Osteocyte (in vitro differentiated cells): ENCODE measurements at places on chromosomes 11 and 22. TPM values are rescaled to one million over a fixed set of nuclear protein-coding genes. Genes with fewer than 3 reads are reported as not detected.

The TTC12 gene
- 12.6 and 13.2 TPM in 2 replicates for total RNA-seq

The MIAT gene
- 1.9 and 3.3 TPM in 2 replicates for total RNA-seq

The LRP4 gene
- total RNA-seq: 49.3 and 54.1 TPM in 2 replicates

DNA sequence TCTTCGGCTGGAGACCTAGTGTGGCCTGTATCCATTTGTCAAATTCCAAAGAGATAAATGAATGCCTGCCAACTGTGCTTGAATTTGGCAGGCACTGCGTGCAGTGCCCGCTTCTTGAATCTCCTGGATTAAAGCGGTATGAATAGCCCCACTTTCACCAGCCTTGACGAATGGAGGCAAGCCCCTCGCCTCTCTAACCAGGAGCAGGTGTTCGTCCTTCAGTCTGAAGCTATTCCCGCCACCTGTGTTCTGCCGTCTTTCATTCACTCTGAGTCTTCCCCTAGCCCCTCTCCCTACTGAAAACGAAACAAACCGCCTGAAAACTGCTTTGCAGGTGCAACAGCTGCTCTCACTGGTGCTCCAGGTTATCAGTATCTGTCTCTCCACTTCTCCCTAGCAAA is 11.2 kb downstream of the NLRP14 start:
- no peaks in the 10 kb centered on the region for H3K4me1 ChIP-seq
- H3K27ac ChIP-seq: no peak overlapping the region
- H3K27me3 ChIP-seq: peaks cover 32% of the 10 kb centered on the region
- no peaks in the 10 kb centered on the region for H3K36me3 ChIP-seq

DNA sequence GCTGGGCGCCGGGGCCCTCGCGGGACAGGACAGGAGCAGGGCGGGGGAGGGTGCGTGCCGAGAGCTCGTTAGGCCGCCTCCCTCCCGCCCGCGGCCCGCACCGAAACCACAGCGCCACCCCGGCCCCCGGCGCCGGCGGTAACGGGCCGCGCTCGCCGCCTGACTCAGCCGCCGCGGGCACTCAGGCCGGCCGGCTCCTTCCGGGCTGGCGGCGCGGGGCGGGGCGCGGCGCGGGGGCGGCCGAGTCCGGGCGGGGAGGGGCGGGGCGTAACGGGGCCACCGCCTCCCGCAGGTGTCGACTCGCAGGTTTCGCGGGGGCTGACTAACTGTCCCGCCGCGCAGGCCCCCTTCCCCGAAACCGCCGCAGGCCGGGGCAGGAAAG is at the start of gene AP5B1:
Gene AP5B1 (minus strand): TSS at position 207 of the 382 bp plus-strand sequence. CDS start 385 bp downstream, outside the sequence.
- peaks cover 11% of the 10 kb centered on the region for H3K4me1 ChIP-seq
- H3K4me3 ChIP-seq: peak within 1 kb of the TSS; percentile 87
- H3K36me3 ChIP-seq: peaks cover 9% of the 10 kb centered on the region
- peaks cover 17% of the 10 kb centered on the region for H3K27me3 ChIP-seq

GRCh38 chr11:126733685-126734084 is 266.9 kb downstream of the KIRREL3 start:
- no peak overlapping the region for H3K27ac ChIP-seq
- H3K4me1 ChIP-seq: peaks cover 2% of the 10 kb centered on the region
- no peaks in the 10 kb centered on the region for H3K36me3 ChIP-seq

DNA sequence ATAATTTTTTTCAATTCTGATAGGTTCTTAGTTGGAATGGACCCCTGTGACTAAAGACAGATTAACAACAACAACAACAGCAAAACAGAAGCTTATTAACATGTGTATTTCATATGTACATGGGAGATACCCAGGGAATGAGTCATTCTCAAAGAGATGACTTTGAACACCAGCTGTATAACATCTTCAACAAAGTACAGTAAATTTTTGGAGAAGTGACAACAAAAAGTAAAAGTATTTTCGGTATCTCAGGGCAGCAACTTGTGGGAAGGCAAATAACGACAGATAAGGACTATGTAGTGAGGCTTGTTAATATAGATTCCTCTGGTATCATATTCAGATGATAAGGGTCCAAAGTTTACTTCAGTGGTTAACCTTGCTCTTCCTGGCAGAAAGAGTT is 573.4 kb upstream of the RAG2 start:
- H3K36me3 ChIP-seq: no peaks in the 10 kb centered on the region
- no peaks in the 10 kb centered on the region for H3K4me1 ChIP-seq
- no peak for DNase-seq
- no peak overlapping the region for H3K27ac ChIP-seq
- H3K27me3 ChIP-seq: peaks cover 2% of the 10 kb centered on the region

- DNase-seq: no peak
- no peaks in the 10 kb centered on the region for H3K4me1 ChIP-seq
- no peak overlapping the region for H3K27ac ChIP-seq
- H3K4me3 ChIP-seq: no peak overlapping the region
- H3K27me3 ChIP-seq: no peaks in the 10 kb centered on the region
- H3K36me3 ChIP-seq: no peaks in the 10 kb centered on the region
Observed at GRCh38 chr22:43520632-43521039, 108.8 kb downstream of the MPPED1 start.

GRCh38 chr11:126475014-126475991 is 119.8 kb downstream of the ST3GAL4 start:
- peaks cover 13% of the 10 kb centered on the region for H3K4me1 ChIP-seq
- DNase-seq: no peak
- no peaks in the 10 kb centered on the region for H3K27me3 ChIP-seq
- no peak overlapping the region for H3K4me3 ChIP-seq
- peak overlapping the region; percentile 85 for H3K27ac ChIP-seq

GRCh38 chr22:40000171-40000570 is 5.4 kb downstream of the FAM83F start:
- H3K27me3 ChIP-seq: peaks cover 25% of the 10 kb centered on the region
- H3K27ac ChIP-seq: no peak overlapping the region

DNA sequence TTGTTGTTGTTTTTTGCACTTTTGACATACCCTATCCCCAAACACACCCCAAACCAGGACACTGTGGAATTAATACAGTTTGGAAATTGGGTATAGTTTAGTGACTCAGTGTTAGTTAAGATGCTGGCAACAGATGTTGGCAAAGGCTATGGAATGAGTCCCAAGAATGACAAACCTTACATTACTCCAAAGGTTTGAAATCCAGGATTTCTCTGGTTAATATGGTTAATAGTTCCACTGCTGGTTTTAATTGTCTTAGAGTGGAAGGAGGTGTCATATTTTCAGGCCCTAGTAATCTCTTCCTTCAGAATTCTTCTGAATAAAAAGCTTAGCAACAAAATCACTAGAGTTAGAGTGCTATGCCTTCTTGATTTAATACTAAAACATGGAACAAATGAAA is 775 bp downstream of the LPXN start:
- no peak overlapping the region for H3K27ac ChIP-seq
- DNase-seq: no peak
- no peak overlapping the region for H3K4me3 ChIP-seq
- H3K36me3 ChIP-seq: peaks cover 4% of the 10 kb centered on the region
- no peaks in the 10 kb centered on the region for H3K27me3 ChIP-seq
- H3K4me1 ChIP-seq: peaks cover 28% of the 10 kb centered on the region

DNA sequence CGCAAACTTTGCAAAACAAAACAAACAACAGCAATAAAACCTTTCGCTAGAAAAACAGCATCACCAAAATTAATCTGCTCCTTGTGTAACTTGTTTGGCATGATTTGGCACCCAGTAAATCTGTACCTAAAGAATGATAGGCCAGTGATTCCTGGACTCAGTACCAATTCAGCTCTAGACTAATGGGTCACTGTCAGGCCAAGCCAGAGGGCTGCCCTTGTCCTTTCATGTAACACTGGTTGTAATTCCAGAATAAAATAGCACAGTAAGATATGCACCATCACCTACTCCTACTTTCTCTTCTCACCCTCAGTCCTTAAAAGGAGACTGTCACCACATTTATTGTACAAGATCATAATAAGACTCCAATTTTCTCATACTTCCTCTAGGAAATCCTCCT is 341.6 kb upstream of the PITPNB start:
- DNase-seq: no peak
- peaks cover 8% of the 10 kb centered on the region for H3K36me3 ChIP-seq
- H3K27ac ChIP-seq: no peak overlapping the region
- peaks cover 2% of the 10 kb centered on the region for H3K4me1 ChIP-seq
- H3K27me3 ChIP-seq: no peaks in the 10 kb centered on the region

GRCh38 chr22:19629331-19629719 is 85.0 kb upstream of the SEPTIN5 start:
- peaks cover 6% of the 10 kb centered on the region for H3K27me3 ChIP-seq
- H3K4me3 ChIP-seq: no peak overlapping the region
- no peak for DNase-seq
- no peaks in the 10 kb centered on the region for H3K36me3 ChIP-seq

GRCh38 chr11:62461740-62462507 is 43.1 kb downstream of the SCGB1A1 start:
- peak overlapping the region; percentile 45 for H3K27ac ChIP-seq
- H3K36me3 ChIP-seq: no peaks in the 10 kb centered on the region
- peaks cover 20% of the 10 kb centered on the region for H3K4me1 ChIP-seq
- no peak overlapping the region for H3K4me3 ChIP-seq

DNA sequence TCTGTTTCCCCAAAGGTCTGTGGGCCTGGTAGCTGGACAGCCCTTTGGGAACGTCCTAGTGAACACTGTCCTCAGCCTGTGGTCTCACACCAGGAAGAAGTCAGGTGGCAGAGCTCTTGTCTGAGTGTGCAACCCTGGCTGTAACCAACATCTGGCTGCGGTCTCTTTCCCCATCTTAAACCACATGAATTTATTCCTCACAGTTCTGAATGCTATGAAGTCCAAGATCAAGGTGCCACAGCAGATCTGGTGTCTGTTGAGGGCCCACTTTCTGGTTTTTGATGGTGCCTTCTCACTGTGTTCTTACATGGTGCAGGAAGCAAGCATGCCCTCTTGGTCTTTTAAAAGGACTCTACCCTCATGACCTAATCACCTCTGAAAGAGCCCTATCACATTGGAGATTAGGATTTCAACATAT is 2.7 kb downstream of the UPB1 start:
- DNase-seq: no peak
- no peak overlapping the region for H3K27ac ChIP-seq
- no peak overlapping the region for H3K4me3 ChIP-seq
- no peaks in the 10 kb centered on the region for H3K27me3 ChIP-seq
- H3K36me3 ChIP-seq: no peaks in the 10 kb centered on the region

GRCh38 chr11:107732689-107733051 is 20.8 kb upstream of the SLN start:
- no peak overlapping the region for H3K27ac ChIP-seq
- H3K36me3 ChIP-seq: no peaks in the 10 kb centered on the region
- DNase-seq: no peak
- peaks cover 13% of the 10 kb centered on the region for H3K27me3 ChIP-seq
- no peak overlapping the region for H3K4me3 ChIP-seq

- no peak overlapping the region for H3K4me3 ChIP-seq
- no peak for DNase-seq
- no peaks in the 10 kb centered on the region for H3K36me3 ChIP-seq
Observed at GRCh38 chr11:86230921-86231434, 13.6 kb upstream of the EED start.

DNA sequence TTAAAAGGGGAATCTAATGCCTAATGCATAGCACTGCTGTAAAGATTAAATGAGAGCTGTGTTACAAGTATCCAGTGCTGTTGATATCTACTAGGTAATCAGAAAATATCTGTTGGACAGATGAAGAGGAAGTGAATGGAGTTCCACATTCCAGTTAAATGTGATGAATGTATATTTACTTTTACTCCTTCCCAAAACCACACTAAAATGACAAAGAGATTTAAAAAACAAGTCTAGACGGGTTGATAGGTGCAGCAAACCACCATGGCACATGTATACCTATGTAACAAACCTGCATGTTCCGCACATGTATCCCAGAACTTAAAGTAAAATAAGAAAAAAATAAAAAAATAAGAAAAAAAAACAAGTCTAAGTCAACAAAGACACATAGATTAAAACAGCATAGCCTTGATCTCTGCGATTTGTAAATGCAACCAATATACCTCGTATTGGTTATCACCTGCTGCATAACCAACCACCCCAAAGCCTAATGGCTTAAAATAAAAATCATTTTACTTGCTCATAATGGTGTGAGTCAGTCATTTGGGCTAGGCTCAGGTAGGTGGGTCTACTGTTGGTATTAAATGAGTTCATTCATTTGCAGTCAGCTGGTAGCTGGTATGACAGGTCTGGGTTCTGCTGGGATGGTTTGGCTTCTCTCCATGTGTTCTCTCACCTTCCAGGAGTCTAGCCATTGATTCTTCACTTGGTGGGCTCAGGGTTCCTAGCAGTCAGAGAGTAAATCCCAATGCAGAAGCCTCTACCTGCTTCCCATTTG is 39.7 kb upstream of the SLC6A5 start:
- H3K27ac ChIP-seq: no peak overlapping the region
- H3K4me3 ChIP-seq: no peak overlapping the region
- no peaks in the 10 kb centered on the region for H3K27me3 ChIP-seq
- DNase-seq: no peak

DNA sequence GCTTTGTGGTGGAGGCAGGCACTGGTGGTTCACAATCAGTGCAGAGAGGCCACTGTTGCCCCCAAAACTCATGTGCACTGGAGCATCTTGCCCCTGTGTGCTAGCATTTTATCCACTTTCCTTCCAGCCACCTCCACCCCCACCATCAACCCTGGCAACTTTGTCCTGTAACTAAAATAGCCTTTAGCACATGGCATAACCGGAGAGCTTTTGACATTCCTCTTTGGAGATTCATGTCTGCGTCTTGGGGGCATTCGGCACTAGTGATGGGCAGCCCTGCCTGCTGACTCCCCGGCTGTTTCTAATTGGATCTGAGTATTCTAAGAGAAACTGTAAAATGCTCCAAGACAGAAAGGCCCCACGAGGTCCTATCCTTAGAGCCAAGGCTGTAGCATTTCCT is 15.8 kb downstream of the SHISA8 start:
- no peak overlapping the region for H3K4me3 ChIP-seq
- no peak overlapping the region for H3K27ac ChIP-seq
- H3K4me1 ChIP-seq: no peaks in the 10 kb centered on the region
- H3K36me3 ChIP-seq: peaks cover 27% of the 10 kb centered on the region
- no peak for DNase-seq

DNA sequence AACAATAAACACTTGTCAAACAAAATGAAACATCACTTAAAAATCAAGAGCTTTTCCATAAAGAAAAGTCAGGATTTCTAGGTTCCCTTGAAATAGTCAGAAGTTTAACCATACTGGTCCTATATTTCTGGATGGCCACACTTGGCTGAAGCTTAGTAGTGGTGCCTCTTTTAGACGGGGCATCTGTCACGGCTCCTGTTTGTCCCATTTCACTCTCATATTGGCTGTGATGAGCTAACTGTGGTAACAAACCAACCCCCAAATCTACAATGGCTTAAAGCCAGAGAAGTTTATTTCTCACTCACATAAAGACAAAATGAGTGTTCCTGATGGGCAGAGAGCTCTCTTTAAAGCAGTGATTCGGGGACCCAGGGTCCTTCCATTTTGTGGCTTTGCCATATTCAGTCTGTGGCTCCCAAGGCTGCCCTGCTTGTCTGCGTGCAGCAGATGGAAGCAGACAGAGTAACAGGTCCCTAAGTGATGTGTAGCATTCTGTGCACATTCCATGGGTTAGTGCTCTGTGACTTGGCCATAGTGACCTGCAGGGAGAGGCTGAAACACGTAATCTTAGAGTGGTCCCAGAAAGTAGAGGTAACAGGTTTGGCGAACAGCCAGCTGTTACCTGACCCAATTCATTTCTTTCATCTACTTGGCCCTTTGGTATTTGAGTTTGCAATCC is 137.4 kb downstream of the HIPK3 start:
- DNase-seq: peak; percentile 38
- peaks cover 9% of the 10 kb centered on the region for H3K4me1 ChIP-seq
- H3K27ac ChIP-seq: no peak overlapping the region
- H3K4me3 ChIP-seq: no peak overlapping the region
